ENCODE measurements at places on chromosomes 3 and 15.

- DNase-seq: no peak
These were observed 2.4 kb upstream of the GPR87 start for GRCh38 chr3:151318991-151319390.

DNA sequence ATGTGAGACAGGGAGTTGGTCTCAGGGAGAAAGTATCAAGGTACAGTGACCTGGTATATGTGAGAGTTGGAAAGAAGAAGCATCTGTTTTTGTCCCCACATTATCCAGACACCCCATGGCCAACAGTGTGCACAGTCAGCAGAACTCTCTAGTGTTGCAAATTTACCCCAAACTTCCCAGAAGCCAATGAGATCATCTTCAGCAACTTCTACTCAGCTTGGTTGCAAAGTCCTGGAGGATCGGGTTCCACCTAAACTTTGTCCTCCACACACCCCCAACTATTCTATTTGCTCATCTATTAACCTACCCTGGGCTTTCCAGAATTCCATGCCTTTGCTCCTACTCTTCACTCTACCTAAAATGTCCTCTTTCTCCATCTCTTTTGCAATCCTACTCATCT is 15.7 kb downstream of the RBSN start:
- no peak for DNase-seq

DNA sequence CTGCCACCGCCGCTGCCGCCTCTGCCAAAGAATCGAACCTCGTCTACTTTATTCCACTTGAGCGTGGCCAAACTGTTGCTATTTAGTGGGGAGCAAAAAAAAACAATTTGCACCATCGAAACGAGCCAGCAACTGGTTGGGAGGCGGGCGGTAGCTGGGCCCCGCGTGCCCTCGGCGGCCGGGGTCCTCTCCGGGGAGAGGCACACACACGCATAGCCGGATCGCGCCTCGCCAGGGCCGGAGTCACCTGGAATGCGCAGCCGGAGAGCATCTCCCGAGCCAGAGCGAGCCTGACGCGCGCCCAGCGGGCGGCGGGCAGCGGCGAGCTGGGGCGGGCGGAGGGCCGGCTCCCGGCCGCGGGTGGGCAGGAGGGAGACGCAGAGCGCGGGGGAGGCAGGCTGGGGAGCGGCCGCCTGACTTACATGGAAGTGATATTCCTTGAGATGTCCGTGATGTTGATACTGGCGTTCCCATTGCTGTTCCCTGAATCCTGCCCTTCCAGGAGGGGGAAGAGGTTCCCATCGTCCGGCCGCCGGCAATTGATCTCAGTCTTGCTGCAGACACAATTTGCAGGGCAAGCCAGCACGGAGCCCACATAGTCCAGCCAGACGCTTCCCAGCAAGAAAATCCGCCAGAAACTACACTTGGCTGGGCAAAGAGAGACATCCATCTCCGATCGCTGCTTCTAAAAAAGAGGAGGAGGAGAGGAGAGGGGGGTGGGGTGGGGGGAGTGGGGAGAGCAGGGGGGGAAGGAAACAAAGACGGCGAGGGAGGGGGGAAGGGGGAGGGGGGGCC is 858 bp downstream of the NTRK3 start:
- no peak for DNase-seq

DNA sequence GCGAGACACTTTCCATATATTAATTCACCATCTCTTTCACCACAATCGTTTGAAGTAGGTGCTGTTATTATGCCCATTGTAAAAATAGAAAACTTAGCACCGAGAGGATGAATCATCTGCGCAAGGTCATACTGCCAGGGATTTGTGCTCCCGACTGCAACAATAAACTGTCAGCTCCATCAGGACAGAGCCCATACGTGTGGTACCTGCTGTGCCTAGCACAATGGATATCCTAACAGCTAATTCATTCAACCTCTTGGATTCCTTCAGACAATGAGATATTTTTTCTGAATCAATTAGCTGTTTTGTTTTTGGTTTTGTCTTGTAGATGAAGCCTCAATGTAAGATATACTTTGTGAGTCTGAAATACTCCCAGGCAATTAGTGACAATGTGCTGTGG is 32.3 kb upstream of the PROK2 start:
- DNase-seq: no peak

- DNase-seq: no peak
These were observed 2.2 kb downstream of the DYNLT2B start for GRCh38 chr3:196315821-196316220.

DNA sequence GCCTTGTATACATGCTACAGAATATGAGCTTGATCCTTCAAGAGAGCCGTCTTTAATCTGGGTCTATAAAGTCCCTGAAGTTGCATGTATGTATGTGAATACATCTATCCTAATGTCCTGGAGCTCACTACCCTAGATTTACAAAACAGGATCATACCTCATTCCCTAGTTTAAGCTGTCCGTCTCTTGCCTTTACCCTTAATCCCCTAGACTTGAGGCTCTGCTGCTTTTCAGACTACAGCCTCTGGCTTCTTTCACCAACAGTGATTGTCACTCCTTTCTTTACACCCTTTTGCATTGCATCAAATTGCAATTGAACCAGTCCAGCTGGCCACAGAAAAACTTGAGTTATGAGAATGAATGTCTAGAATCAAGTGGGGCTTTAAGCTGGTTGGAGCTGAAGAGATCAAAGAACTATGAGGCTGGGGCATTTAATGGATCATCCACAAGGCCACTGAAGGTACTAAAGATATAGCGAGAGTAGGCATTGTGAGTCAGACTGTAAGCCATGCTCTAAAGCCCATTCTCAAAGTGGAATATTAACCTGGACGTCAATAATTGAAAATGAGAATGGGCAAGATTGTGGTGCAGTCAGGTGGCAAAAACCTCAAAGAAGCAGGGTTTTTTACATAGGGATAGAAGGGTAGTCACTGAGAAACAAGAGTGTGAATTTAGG is 12.3 kb upstream of the PLD1 start:
- no peak for DNase-seq

- DNase-seq: no peak
These were observed 77.8 kb downstream of the WWTR1 start for GRCh38 chr3:149579838-149580542.
